ENCODE measurements at places on chromosomes 5 and 9.

- no peak for DNase-seq
These were observed 190.0 kb upstream of the S1PR3 start for GRCh38 chr9:88801214-88801796.

GRCh38 chr5:10712574-10713366 is 48.3 kb downstream of the DAP start:
- DNase-seq, result no peak

GRCh38 chr5:74179179-74179578 is 461.3 kb downstream of the ENC1 start:
- no peak for DNase-seq

GRCh38 chr5:5430136-5430535 is 7.7 kb downstream of the ICE1 start:
- no peak for DNase-seq

DNA sequence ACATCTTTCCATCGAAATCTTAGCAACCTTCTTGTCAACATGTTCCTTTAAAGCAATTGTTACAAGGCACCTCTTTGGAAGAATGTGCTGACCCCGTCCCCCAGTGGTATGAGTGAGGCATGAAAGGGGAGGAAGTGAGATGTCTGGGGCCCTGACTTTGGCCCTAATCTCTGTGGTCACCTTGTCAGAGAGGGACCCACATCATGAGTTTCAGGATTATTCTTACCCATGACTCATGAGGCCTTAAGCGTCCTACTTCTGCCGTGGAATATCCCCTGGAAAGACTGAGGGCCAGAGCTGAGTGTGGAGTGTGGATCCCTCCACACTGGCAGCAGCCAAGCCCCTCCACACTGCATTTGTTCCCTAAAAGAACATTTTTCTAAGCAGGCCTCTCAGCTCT is 81.2 kb downstream of the FSTL4 start:
- no peak for DNase-seq

DNA sequence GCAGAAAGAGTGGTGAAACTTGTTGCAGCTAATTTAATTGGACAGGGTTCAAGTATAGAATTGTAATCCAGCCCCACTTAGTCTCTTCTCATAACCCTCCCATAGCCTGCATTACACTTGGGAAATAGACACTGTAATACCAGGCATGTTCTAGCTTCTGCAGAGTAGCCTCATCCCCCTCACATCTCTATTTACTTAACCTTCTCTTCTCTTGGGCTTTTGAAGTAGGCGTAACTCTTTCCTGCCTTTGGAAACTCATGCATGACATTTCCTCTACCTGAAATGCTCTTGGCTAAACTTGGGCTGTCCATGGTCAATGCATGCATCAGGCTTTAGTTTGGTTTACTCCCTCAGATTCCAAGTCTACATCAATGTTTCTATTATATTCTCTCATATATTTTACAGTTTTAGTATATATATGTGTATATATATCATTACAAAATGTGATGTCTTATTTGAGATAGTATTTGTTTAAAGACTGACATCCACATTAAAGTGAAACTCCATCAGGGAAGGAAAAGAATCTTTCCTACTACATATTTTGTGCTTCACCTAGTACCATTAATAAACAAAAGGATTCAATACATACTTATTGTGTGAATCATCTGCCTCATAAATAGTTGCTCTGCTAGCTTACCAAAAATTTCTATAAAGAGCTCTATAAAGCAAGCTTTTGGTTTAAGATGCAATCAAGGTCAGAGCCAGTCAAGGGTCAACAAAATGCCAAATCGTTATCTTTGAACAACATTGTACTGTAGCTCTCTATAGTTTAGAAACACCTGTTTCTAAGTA is 1158.0 kb downstream of the MAT2B start:
- no peak for DNase-seq

GRCh38 chr9:70117835-70118319 is 74.2 kb downstream of the MAMDC2 start:
- DNase-seq, result no peak

DNA sequence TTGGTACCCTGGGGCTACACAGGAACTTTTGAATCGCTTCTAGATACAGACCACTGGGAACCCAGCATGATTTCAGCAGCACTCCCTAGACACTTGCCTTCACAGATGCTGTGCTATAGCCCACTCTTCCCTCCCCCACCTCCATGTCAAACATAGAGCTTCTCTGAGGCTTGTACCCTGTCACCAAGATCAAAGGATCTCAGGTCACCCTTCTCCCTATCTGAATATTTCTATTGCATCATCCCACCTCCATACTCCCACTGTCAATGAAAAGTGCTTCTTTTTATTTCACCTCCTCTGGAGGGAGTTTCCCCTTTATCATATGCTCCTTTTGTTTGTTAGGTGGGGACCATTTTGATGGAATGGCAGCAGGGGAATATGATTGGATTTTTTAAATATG is 29.2 kb upstream of the PHF24 start:
- DNase-seq, result no peak

- peak; percentile 64 for DNase-seq
These were observed 13.1 kb downstream of the NACC2 start for GRCh38 chr9:136081826-136082495.

- DNase-seq, result no peak
These were observed 981.4 kb upstream of the WWC1 start for GRCh38 chr5:167309941-167310517.

GRCh38 chr5:156920042-156920860 is 42.8 kb downstream of the TIMD4 start:
- no peak for DNase-seq

- DNase-seq, result no peak
These were observed 265.7 kb downstream of the HSPA4 start for GRCh38 chr5:133317558-133317957.

GRCh38 chr9:116223926-116224325 is 70.3 kb downstream of the PAPPA start:
- no peak for DNase-seq

DNA sequence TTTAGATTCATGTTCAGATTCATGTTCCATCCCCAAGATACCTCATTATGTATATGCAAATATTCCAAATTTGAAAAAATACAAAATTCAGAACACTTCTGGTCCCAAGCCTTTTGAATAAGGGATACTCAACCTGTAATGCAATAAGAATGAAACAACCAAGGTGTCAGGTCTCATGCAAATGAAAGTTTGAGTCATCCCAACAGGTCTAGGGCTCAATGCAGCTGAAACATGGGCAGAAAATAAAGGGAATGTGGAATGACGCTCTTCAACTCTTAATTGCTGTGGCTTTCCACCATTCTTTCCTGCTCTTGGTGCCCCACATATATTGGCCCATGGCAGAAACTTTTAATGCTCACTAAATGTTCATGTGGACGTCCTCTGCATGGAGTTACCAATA is 107.3 kb upstream of the DAPK1 start:
- no peak for DNase-seq

DNA sequence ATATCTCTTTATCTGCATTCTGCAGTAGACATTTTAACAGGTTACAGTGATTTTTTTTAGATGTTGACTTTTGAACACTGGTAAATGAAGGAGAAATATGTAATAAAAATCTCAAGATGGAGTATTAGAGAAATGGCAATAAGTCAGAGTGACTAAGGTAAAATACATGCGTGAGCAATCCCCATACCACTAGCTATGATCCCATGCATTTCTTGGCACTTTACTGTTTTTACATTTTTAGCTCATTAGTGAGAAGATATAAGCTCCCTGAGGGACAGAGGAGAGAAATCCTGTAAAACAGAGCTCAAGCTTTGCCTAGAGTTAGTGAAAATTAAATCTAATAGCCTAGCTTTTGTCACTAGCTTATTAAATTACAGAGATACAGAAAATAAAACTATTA is 181.9 kb upstream of the TRPM3 start:
- DNase-seq, result no peak

DNA sequence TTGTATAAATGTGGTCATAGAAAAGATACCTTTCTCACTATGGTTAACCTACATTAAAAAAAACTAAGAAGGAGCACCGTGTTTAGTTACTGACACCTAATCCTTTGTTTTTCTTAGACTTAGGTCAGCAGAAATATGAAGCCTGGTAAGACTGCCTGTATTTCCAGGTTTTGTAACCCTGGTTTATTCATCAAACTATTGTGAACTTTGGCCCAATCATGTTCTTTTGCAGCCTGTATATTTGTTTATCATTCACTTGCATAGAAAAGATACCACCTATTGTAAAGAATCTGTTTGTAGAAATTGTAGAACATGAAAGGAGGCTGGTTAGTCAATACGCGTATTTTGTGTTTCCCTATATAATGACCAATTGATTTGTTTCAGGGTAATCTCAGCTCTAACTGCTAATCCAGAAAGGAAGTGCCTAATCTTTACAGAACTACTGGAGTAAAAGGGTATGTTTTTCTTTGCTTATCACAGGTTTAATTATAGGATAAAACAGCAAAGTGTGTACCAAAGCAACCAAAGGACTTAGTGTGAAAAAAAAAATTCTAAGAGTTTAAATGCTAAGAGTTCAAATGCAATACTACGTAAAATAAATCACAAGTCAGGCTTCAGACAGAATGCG is 103.6 kb downstream of the LURAP1L start:
- no peak for DNase-seq

DNA sequence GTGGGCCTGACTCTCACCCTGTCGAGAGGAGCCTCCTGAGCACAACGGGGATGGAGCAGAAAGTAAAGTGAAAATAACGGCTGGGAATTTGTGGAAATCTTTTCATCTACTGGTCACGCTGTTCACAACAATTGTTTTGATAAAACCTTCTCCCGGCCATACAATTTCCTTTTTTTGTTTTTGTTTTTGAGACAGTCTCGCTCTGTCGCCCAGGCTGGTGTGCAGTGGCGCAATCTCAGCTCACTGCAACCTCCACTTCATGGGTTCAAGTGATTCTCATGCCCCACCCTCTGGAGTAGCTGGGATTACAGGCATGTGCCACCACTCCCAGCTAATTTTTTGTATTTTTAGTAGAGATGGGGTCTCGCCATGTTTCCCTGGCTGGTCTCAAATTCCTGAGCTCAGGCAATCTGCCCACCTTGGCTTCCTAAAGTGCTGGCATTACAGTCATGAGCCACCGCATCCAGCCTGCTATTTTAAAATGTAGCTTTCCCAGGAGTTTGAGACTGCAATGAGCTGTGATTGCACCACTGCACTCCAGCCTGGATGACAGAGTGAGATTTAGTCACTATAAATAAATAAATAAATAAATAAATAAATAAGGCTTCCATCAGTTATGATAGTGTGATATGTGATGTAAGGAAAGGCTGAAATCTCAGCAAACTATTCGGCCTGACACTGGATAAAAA is 73.5 kb upstream of the PTGER4 start:
- DNase-seq, result no peak

DNA sequence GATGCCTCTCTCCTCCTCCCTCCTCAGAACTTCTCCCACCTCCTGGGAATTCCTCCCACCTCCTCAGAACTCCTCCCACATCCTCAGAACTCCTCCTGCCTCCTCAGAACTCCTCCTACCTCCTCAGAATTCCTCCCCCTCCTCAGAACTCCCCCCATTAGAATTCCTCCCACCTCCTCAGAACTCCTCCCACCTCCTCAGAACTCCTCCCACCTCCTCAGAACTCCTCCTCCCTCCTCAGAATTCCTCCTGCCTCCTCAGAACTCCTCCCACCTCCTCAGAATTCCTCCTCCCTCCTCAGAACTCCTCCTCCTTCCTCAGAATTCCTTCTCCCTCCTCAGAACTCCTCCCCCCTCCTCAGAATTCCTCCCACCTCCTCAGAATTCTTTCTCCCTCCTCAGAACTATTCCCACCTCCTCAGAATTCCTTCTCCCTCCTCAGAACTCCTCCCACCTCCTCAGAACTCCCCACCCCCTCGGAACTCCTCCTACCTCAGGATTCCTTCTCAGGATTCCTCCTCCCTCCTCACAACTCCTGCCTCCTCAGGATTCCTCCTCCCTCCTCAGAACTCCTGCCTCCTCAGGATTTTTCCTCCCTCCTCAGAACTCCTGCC is 23.9 kb downstream of the SLC46A2 start:
- peak; percentile 48 for DNase-seq

DNA sequence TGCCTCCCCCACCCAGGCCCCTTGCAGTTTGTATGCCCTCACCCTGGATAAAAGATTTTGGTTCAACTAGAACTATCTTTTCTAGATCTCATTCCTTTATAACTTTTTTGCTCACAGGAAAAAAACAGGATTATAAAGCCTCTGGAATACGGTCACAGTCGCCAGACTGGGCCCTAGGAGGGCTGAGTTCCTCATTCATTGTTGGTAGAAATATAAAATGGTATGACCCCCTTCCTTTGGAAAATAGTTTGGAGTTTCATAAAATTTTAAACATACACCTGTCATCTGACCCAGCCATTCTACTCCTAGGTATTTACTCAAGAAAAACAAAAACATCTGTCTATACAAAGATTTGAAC is 82.1 kb downstream of the HSD17B3 start:
- DNase-seq, result no peak

- DNase-seq, result no peak
These were observed 133.2 kb upstream of the LHFPL2 start for GRCh38 chr5:78781611-78782286.

DNA sequence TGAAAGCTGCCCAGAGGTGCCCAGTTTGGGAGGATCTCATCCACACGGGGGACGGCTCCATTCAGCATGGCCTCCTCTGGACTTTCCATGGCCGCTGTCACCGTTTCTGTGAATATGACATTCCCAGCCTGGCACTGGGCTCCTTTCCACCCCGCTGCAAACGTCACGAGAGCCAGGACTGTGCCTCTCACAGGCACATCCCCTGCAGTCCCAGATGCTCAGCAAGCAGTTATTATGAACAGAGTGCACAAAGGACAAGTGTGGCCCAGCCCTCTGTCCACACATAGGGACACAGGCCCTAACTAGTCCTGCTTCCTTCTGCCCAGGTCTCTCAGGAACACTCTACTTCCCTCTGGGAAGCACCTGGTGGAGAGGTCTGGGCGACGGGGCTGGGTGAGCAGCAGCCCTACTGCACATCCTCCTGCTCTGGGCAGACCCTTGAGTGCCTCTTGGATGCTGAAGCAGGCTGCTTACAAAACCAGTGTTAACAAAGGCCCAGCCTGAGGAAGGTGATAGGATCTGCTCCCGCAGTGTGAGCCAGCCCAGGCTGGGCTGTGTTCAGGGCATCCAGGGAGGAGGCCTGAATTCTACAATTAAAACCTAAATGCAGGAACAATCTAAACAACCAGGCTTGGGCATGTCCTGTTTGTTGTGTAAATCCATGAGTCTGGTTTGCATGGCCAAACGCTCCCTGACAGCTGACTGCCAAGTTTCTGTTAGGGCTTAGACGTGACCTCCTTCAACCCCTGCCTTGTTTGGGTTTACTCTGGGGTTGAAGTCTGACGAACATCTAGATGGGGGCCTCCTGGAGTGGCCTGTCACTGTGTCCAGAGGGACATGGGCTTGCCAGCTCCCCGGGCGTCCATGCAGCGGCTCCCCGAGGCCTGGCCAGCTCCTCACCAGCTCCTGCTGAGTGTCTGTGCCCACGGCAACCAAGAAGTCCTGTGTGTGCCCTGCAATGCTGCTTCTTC is 269.8 kb downstream of the GADD45G start:
- DNase-seq, result peak; percentile 73

DNA sequence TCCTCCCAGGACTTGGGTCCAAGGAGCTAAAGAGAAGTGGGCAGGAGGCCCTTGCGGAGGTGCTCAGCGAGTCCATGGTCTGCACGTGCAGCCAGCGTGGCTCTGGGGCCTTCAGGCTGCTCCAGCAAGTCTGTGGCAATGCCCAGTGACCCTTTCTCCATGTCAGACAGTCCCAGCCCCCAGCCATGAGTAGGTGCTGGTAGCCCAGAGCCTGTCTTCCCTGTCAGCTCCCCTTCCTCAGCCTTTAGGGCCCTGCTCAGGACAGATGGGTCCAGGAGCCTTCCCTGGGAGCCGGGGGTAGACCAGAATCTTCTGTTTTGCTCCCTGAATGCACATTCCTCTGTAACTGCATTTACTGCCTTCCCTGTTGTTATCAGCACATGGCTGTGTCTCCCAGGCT is 147.2 kb upstream of the IRX2 start:
- peak; percentile 29 for DNase-seq
